Temporal lobe (tissue), 4 donors: ENCODE measurements at places on chromosomes 7 and 10. TPM values are rescaled to one million over a fixed set of nuclear protein-coding genes. Genes with fewer than 3 reads are reported as not detected.

CBLL1 gene
- total RNA-seq: 29.0 TPM

PPP1R3C gene
- 22.9 TPM for total RNA-seq

PDZD7 gene
- 3.2 TPM for total RNA-seq

SLC16A12 gene
- 2.2 TPM for total RNA-seq

NPSR1 gene
- total RNA-seq: not detected

ABCF2 gene
- total RNA-seq: 20.7 TPM
